ENCODE measurements at places on chromosomes 13 and 19.

GRCh38 chr19:46766569-46767317, 20.5 kb upstream of the STRN4 start:
- DNase-seq = peak; percentile 71

- no peak for DNase-seq
Observed at GRCh38 chr13:74168263-74168675, 34.1 kb upstream of the KLF12 start.

- no peak for DNase-seq
Observed at GRCh38 chr19:49999371-50000010, 25.7 kb downstream of the VRK3 start.

- no peak for DNase-seq
Observed at GRCh38 chr19:4376028-4376670, 24.2 kb downstream of the SH3GL1 start.

GRCh38 chr13:106536244-106537034, 977 bp upstream of the EFNB2 start:
- DNase-seq = peak; percentile 87

GRCh38 chr13:111941845-111942447, 125.0 kb upstream of the SOX1 start:
- no peak for DNase-seq

DNA sequence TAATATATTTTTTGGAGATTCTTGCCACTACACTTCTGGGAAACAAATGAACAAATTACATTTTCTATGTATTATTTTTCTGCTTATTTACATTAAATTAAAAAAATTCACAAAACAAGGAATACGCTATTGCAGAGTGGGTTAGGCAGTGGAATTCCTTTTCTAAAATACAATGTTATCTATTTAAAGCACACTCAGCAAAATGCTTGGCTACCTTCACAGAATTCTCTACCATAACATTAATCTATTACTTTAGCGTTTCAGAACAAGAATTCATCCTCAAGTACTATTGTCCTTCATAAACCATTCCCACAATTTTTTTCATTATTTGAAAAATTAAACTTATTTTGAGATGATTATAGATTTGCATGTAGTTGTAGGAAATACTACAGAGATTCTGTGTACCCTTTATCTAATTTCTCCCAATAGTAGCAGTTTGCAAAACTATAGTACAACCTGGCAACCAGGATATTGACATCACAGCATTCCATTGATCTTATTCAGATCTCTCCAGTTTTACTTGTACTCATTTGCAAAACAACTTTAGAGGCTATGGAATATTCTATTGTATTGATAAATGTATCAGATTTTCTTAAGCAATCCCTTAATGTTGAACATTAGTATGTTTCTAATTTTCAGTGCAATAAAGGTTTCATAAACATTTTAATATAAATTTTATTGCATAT, 120.9 kb downstream of the DLEU7 start:
- DNase-seq = no peak

- no peak for DNase-seq
Observed at GRCh38 chr13:37656247-37656940, 57.8 kb upstream of the POSTN start.

DNA sequence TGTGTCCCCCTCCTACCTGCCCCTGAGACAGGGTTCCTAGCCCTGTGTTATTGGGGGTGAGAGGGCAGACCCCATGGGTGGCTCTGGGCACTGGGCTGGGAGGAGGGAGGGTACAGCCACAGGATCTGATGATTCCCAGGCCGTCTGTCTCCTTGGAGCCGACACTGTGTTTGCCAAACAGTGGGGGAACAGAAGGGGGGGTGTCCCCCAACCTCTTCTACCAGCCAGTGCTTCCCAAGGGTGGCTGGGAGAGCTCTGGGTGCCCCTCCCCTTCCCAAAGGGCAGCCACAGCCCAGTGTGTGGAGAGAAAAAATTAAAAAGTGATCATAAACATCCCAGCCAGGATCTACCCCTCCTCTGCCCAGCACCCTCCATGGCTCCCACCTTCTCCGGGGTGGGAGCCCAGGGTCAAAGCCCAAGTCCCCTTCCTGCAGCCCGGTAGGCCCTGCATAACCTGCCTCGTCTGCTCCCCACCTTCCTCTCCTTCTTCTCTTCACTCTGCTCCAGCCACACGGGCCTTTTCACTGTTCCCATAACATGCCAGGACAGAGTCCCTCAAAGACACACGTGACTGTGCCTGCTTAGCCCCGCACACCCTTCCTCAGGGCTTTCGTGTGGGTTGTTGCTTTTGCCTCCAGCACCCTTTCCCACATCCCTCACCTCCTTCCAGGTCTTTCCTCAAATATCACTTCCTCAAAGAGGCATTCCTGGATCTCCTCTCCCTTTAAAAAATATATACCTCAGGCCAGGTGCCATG, 1.4 kb upstream of the PLIN4 start:
- no peak for DNase-seq

GRCh38 chr13:27120811-27121210, 50.8 kb downstream of the USP12 start:
- no peak for DNase-seq

DNA sequence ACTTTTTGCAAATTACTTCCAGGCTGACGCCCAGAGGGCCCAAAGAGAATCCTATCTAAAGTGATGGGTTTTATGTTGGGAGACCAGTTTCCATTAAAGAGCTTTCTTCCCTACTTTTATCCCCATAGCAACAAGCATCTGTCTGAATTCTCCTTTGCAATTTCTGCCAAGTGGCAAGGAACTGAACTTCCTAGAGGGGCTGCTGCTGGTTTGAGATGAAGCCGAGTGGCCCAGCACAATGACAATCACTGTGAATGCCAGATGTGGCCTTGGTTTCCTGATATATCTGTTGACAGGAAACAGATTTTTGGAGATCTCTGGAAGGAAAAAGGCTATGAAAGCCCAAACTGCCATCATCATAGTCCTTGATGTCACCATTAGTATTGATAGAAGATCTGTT, 198.6 kb downstream of the OXGR1 start:
- no peak for DNase-seq

GRCh38 chr13:23673867-23674605, 103.8 kb downstream of the TNFRSF19 start:
- DNase-seq = no peak

DNA sequence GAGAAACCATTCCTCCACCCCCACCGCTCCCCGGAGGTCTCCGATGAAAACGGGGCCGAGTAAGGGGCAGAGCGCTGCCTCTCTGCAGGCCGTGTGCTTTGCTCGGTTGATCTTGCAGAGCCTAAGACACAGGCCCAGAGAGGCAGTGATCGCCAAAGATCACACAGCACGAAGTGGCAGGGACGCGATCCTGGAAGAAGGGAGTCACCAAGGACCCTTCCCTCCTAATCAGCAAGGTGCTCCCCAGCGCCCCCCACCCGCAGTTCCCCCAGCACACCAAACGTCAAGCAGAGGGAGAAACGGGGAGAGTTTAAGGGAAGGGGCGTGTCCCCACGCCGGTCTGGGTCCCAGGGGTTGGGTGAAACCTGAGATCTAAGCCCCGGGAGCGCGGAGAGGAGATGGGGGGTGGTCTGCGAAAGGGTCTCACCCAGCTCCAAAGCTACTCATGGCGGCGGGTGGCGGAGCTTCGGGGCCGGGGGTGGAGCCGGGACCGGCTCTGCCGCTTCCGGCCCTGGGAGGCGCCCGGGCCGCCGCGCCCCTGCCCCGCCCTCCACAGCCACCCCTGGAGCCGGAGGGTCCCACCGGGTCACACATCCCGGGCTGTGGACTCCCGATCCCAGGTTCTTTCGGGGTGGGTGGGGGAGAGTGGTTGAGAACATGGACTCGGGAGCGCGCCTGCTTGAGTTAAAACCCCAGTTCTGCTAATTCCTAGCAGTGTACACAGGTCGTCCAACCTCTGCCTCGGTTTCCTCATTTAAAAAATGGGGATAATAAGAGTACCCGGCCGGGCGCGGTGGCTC, at the start of gene EML2:
EML2 (minus strand) TSS at position 468 of the 800 bp plus-strand sequence; CDS start at position 447, 21 bp downstream.
- peak; percentile 51 for DNase-seq

GRCh38 chr13:39910833-39911232, 255.4 kb downstream of the COG6 start:
- DNase-seq = no peak

GRCh38 chr13:107562203-107562602, 653.1 kb downstream of the LIG4 start:
- DNase-seq = no peak

GRCh38 chr19:41161903-41162302, 31.1 kb upstream of the CYP2S1 start:
- no peak for DNase-seq

GRCh38 chr13:57672168-57672567, 40.6 kb downstream of the PCDH17 start:
- DNase-seq = no peak

GRCh38 chr19:3608750-3609322, 2.2 kb upstream of the TBXA2R start:
- no peak for DNase-seq

GRCh38 chr13:43487461-43487860, 299.3 kb downstream of the ENOX1 start:
- no peak for DNase-seq

GRCh38 chr13:72174549-72174948, 307.5 kb upstream of the DACH1 start:
- DNase-seq = no peak

DNA sequence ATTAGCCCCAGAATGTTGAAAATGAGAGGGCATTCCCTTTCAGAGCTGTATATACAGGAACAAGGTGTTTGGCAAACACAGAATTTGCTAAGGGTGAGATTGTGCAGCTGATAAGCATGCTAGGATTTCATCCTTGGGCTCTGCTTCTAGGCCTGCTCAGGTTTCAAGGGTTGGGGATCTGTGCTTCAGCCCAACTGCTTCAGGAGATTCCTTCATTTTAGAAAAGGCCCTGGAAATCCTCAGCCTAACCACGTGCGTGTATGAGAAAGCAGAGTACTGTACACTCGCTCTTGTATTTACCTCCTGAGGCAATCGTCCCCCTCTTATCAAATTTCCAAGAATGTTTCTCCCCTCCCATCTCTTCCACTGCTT, 291.6 kb upstream of the ARGLU1 start:
- no peak for DNase-seq

GRCh38 chr19:50167314-50167721, 4.2 kb upstream of the IZUMO2 start:
- DNase-seq = no peak

DNA sequence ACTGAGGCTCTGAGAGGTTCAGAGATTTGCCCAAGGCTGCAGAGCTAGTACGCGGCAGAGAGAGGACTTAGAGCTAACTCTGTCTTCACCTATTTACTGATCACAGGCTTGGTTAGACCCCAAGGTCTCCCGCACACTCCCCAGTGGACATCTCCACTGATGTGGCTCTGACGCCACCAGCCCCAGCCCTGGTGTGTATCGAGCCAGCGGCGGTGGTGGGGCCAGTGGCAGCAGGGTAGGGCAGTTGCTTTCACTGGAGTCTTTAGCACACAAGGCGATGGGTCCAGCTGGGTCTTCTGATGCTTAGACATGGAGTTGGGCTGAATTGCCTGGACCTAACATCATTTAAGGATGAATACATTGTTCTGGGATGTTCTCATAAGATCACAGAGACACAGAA, 85.4 kb downstream of the ANKRD10 start:
- DNase-seq = no peak

All from CD4-positive, alpha-beta T cell treated with Interleukin-15 for 4 hours (primary cell).